ENCODE measurements at places on chromosomes 12 and 14.

DNA sequence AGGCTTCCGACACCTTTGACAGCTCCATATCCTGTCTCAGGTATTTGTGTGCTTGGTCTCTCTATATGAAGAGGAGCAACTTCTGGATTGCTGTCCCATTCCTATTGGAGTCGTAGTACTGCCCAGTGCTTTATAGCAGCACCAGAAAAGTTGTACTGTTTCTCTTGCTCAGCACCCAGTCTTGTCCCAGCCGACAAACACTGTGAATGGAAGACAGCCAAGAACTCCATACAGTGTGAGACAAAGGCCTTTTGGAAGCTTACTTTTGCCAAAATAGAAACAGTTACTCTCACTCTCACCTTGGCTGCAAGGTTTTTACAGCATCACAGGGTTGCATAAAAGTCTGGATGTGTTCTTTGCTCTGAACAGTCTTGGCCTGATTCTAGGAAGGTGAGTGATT is 105.3 kb downstream of the TGFB3 start:
- no peak for DNase-seq

GRCh38 chr14:92759679-92760523 is 11.5 kb upstream of the LGMN start:
- DNase-seq, result no peak

GRCh38 chr12:24896171-24896570 is 52.7 kb downstream of the BCAT1 start:
- DNase-seq, result no peak

DNA sequence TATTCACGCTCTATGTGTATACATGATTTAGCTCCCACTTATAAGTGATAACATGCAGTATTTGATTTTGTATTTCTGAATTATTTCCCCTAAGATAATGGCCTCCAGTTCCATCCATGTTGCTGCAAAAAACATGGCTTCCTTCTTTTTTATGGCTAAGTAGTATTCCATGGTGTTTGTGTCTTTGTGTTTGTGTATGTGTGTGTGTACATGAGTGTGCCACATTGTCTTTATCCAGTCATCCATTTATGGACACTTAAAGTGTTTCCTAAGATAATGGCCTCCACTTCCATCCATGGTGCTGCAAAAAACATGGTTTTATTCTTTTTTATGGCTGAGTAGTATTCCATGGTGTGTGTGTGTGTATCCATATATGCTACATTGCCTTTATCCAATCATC is 25.1 kb downstream of the USP15 start:
- no peak for DNase-seq

DNA sequence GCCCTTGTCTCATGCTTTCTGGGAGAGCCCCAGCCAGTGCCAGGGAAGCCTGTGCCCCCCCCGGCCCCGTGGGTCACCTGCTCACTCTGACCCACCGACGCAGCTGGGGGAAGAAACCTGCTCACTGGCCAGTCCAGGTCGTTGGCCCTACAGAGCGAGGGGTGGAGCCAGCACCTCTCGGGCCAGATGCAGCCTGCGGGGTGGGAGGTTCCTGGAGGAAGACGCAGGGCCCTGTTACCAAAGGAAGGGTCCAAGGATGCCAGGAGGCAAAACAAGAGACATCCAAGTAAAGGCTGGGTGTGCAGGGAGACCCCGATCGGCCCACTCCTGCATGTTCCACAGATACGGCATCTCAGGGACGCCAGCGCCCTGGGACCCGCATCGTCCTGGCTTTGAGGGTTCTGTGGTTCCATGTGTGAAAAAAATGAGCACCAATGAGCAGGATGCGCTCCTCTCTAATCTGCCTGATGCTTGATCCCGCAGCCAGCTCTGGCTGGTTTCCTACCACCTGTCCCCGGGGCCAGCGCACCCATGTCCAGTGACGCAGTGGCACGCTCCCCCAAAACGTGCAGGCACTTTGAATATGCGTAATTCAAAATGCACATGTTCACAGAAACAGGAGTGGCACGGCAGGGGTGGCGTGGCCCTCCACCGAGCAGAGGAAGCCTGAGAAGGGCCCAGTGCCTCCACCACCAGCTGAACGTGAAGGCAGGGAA is 66.0 kb upstream of the GALNT9 start:
- no peak for DNase-seq

DNA sequence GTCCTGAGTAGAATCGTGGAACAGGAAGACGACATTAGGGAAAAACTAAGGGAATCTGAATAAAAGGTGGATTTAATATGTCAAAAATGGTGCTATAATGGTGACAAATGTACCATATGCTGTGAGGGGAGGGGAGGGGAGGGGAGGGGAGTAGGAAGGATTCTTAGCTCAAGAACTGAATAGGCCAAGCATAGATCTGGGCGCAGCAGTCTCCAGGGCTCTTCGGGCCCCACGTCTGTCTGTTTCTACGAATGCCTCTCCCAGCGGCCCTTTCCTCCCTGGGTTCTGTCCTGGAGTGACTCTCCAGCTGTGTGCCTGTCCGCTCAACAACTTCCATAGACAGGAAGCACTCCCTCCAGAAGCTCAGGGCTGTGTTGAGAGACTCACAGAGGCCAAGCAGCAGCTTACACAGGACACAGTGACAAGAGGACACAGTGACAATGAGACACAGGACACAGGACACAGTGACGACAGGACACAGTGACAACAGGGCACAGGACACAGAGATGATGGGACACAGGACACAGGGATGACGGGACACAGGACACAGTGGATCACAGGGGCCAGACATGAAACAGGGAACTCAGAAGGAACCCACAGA is 42.4 kb upstream of the PPP2R5C start:
- no peak for DNase-seq

DNA sequence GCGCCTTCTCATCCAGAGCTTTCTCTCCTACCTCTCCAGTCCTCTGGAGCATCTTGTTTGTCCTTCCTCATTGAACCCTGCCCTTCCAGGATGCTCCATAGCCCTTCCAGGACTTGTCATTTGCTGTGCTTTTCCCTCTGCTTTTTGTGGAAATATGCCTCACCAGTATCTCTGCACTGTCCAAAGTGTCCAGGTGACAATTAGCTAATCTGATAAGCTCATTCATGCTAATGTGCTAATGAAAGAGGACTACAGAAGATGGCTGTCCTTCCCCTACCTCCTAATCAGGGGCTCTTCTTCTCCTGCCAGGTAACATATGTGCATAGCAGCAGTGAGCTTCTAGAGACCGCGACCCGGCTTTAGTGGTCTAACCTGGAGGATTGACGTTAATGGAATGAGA is 58.4 kb upstream of the OTX2 start:
- DNase-seq, result no peak

DNA sequence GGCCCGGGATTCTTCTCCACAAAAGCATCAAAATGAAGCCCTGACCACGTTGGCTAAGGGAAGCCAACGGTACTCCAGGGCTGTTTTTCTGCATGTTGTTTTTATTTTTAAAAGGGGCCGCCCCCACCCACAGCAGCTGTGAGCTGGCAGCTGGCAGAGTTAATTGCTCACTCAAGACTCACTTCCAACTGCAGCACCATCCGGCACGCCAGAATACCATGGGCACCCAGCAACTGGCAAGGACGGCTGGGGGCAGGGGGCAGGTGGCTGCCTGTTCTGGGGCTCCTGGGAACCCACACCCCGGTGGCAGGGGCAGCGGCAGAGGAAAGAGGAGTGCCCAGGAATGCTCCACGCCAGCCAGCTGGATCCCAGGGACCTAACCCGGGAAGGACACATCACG is 44.3 kb downstream of the NCOR2 start:
- peak; percentile 58 for DNase-seq

DNA sequence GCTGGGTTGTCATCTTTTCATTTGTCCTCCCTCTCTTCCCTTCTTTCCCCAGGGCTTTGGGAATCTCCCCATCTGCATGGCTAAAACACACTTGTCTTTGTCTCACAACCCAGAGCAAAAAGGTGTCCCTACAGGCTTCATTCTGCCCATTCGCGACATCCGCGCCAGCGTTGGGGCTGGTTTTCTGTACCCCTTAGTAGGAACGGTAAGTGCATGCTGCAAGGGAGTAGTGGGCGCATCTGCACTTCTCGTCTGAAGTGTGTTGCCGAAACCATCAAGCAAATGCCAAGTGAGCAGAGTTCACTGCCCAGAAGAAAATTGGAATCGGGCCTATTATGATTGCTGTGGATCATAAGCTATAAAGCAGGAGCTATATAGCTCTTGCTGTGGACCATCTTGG is 10.6 kb upstream of the AKAP5 start:
- no peak for DNase-seq

- no peak for DNase-seq
These were observed 37.5 kb upstream of the CIT start for GRCh38 chr12:119914666-119915065.

- no peak for DNase-seq
These were observed 60.4 kb upstream of the FICD start for GRCh38 chr12:108454539-108455139.

DNA sequence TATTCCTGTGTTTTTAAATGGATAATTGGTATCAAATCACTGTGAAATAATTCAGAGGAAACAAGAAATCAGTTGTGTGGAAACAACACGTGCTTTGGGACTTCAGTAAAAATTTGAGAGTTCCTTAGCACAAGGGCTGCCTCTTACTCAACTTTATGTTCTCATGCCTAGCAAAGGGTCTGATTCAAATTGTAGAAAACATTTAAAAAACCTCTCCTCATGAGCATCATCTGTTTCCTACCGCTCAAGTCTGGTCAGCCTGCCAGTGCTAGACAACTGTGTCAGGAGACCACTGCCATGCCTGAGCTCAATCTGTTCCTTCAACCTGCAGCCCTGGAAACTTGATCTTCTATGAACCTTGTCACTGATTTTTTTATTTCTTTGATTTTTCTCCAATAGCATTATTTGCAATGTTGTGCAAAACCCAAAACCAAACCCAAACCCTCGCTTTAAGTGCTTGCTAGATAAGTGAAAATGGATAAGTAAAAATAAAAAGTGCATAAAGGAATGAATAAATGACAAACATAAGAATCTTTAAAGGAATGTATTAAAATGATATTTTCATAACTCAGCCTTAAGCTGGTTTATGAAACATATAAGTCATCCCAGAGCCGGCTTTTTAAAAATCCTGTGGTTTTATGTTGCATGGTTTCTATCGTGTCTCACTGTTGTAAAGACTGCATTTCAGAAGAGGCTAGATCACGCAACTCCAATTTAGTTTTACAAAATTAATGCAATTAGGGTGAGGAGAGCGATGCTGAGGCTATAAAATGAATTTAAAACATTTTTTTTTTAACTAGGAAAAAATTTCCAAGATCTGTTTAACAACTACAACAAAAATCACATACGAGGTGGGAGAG is 361.2 kb upstream of the PDE3A start:
- no peak for DNase-seq

DNA sequence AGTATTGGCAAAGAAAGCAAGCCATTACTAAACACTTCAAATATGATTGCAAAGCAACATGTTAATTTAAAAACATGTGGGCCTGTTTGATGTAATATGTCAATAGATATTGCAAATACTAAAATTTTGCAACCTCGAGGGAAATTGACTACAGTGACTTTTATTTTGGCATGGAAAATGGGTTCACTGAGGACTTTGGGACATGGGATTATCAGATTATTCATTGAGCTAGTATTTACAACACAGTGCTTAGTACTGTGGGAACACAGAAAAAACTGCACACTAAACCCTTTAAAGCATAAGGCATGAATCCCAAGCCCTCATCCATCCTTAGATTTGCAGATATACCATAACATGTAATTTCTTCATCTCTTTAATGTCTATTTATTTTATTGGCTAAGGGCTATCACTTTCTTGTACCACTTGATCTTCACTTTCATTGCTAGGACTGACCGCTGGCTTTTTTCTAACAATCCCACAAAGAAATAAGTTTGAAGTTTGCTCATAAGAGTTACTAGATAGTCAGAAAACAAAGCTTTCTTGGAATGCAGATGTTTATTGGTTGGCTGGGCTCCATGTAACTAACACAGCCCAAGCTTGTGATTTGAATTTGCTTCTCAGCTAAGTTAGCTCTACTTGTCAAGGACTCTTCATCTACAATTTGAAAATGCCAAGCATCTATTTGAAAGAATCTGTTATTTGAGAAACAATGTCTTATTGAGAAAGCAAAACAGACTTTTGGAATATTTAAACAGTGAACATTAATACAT is 48.7 kb downstream of the PPFIBP1 start:
- DNase-seq, result no peak

GRCh38 chr14:65915125-65915524 is 502.6 kb downstream of the FUT8 start:
- no peak for DNase-seq

DNA sequence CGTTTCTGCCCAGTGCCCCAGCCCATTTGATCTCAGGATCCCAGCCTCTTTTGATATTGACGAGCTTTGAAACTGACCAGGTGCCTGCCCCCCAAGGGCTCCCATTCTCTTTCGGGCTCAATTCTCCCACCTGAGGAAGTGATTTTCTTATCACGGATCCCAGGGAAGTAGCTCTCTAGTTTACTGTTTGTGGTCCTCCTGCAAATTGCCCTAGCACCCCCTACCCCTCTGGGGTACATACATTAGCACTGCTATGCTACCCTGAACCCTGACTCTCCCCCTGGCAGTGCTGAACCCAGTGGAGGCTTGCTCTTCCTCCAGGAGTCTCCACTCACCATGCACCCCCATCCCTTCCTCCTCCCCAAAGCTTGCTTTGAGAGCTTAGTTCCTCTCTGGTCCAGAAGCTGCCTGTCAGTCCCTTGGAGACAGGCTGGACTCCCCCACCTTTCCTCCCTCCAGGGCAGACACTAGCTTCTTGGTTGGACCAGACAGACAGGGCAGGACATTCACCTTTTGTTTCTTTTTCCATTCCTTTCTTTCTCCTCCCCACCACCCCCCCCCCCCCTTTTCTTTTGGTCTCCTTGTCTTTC is 4.4 kb upstream of the TBX3 start:
- no peak for DNase-seq

DNA sequence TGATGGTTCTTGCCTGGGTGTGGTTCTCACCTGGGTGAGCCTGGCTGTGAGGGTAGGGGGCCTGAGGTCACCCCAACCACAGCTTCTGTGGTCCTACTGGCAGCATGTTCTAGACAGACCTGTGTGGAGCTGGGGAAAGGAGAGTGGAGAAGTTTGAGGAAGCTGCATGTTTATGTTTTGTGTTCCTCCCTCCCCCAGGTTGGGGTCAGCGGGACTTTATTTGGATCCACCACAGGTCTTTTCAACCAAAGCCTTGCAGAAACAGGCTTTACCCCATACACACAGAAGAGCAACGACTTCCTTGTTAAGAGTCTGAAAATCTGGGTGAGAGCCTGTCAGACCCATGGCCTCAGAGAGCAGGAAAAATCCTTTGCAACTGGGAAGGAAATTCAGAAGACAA is 5.6 kb downstream of the CD9 start:
- no peak for DNase-seq

GRCh38 chr12:56253091-56253490 is 5.1 kb downstream of the ANKRD52 start:
- DNase-seq, result no peak

DNA sequence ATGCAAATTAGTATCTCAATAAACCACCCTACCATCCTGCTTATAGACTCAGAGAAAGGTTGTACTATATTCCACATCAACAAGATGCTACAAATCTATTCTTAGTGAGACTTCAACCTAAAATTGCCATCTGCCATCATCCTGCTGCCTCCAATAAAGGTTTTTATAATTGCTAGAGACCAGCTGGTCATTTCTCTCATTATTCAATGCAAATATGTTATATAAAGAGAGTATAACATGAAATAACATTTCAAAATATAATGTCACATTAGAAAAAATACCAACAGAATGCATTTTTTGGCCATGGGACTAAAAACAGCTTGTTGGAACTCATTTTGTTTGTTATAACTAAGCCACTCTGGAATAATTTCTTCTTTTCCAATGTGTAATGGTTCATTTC is 247.3 kb downstream of the LRIG3 start:
- no peak for DNase-seq
